NCI-H2081 treated with DMSO at 0.1 percent for 48 hours (cell line): ENCODE measurements at places on chromosomes 6 and 20.

DNA sequence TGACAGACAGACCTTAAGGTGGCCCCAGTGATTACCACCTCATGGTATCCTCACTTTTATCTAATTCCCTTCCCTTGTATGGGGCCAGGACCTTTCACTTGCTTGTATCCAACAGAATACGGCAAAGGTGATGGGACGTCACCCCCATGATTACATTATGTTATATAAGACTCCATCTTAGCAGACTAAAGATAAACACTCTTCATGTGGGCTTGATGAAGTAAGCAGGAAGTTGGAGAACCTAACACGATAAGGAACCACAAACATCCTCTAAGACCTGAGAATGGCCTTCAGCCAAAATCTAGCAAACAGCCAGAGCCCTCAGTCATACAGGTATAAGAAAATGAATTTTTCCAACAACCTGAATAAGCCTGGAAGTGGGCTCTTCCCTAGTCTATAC, 8.0 kb downstream of the SLC17A3 start:
- DNase-seq: no peak

- DNase-seq: no peak
These were observed 214.9 kb downstream of the LY86 start for GRCh38 chr6:6803180-6803977.

DNA sequence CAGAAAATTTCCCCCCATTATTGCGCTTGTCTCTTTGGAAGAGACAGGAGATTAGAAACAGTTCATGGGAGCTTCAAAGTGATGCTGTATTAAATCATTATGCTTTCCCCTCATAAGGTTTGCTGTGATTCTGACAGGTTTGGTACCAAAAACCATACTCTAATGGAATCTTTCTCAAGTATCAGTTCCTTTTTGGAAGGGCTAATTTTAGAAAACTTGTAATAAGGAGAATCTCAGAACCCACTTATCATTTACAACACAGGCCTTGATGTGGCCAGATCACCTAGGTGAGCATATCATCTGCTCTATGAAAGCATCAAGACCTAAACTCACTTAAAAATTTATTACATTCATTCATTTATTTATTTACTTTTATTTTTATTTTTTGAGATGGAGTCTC, 51.2 kb downstream of the TP53INP2 start:
- DNase-seq: no peak

GRCh38 chr20:57317789-57318371, 11.7 kb upstream of the SPO11 start:
- DNase-seq: no peak

- no peak for DNase-seq
These were observed 3.0 kb downstream of the ARID1B start for GRCh38 chr6:156780102-156780641.

GRCh38 chr20:38645980-38646858, 44.6 kb downstream of the ARHGAP40 start:
- no peak for DNase-seq

GRCh38 chr6:77678048-77678447, 25.2 kb downstream of the MEI4 start:
- no peak for DNase-seq

- no peak for DNase-seq
These were observed 335.5 kb downstream of the GJA1 start for GRCh38 chr6:121770943-121771342.

GRCh38 chr6:12113190-12113577, 101.1 kb downstream of the HIVEP1 start:
- no peak for DNase-seq

DNA sequence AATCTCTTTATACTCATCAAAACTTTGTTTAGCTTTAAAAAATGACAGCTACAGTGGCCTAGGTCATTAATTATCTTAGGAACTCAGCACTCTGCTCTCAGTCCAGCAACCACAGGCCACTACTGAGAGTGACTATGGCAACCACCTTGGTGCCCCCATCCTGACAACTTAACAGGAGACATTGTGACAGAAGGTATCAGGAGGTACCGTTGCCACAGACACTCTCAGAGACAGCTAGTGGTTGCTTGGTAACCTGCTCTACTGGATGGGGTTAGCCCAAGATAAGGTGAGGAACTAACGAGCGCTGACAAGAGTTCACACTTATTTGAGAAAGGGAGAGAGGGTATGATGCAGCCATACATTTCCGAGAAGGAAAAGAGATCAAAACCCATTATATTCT, 76.1 kb upstream of the TFAP2D start:
- DNase-seq: no peak

DNA sequence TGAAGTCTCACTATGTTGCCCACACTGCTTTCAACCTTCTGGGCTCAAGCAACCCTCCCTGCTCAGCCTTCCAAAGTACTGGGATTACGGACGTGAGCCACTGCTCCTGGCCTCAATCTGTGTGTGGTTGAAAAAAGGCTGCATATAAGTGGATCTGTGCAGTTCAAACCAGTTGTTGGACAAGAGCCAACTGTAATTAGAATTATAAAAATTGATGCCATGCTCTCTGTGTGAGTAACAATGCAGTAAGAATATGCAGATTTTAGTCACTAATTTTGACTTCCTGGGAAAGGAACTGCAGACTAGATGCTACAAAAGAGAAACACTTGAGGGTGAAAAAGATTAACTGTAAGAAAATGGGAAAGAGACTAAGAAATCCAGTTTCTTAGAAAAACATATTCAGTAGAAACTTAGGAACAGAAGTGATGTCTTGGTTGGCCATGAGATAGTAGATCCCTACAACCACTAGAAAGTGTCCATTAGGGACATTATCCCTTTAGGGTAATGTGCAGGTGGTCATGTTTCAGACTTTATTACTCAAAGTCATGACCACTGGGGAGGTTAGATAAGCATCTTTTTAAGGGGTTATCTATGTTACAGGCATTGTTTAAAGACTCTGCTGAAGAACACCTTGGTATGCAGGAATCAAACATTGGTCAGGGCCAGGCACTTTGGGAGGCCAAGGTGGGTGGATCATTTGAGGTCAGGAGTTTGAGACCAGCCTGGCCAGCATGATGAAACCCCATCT, 26.3 kb downstream of the ITCH start:
- DNase-seq: no peak

DNA sequence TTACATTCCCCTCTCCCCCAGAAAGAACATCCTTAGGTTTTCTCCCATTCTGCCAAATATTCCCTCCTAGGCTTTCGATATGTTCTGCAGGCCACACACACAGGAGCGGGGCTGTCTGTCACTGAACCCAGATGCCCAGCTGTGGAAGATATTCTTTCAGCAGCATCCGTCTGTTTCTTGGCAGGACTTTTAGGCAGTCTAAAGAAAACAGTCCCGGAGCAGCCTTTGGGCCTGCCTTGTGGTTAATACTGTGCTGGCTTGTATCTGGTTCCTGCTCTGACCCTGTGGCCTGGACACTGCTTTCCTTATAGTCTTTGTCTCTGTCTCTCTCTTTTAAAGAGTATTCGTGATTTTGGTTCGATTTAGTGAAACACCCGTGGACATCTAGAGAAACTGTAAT, 94.6 kb upstream of the SUPT3H start:
- DNase-seq: no peak

GRCh38 chr6:15166121-15166520, 79.7 kb upstream of the JARID2 start:
- DNase-seq: no peak

- DNase-seq: no peak
These were observed 98.5 kb downstream of the ARMC2 start for GRCh38 chr6:108946695-108947094.

GRCh38 chr6:128595544-128595943, 75.1 kb upstream of the PTPRK start:
- DNase-seq: no peak

- no peak for DNase-seq
These were observed 173.8 kb downstream of the CD83 start for GRCh38 chr6:14291331-14291730.

DNA sequence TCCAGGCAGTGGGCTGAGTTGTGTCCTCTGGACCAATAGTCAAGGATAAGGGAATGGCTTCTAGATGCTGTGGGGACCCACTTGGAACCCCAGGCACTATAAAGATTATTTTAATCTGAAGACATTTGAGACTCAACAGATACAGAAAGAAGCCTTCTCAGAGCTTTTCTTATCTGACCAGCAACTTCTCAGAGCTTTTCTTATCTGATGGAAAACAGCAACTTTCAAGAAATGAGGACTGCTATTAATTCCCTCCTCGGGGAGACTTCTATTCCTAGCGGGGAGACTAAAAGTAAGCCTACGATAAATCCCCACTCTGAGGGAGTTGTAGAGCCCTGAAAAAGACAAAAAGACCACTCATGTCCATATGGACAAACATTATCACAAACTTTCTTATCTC, 160.5 kb downstream of the RNASET2 start:
- no peak for DNase-seq

- DNase-seq: no peak
These were observed 235.7 kb downstream of the MYLK4 start for GRCh38 chr6:2514965-2515543.

DNA sequence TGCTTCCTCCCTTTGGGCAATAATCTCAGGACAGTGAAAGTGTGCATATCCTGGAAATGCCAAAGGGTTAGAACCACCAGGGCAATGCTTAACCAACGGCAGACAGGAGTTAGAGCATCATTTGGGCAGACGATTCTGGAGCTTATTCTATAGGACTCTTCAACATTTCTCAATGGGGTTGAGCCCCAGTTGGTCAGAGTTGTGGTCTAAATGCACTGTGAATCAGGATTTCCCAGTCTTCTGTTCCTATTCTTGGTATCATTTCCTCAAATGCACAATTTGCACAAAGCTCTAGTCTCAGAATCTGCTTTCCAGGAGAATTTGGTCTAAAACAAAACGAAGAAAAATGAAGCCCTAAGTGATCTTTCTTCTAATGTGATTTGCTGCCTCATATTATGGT, 389.6 kb upstream of the JAG1 start:
- DNase-seq: no peak

DNA sequence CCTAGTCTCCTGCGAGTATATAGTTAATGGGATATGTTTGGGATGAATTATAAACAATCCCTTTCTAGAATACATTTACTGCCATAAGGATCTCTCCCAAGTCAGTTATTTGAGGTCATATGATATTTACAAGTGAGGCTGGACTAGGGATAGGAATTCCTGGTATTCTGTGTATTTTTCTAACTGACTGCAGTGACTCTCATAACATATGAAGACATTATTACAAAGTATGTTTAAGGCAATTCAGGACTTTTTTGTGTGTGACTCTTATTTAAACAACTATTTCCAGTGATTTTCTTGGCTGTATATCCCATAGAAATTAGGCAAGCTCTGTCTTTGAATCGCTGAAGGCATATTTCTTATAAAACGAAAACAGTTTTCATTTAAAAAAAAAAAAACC, 18.4 kb upstream of the TNFAIP3 start:
- no peak for DNase-seq
